ENCODE measurements at places on chromosomes 1 and 21. TPM values are rescaled to one million over a fixed set of nuclear protein-coding genes. Genes with fewer than 3 reads are reported as not detected.

The TACSTD2 gene
- polyA plus RNA-seq = 41.2 TPM

The RPE65 gene
- polyA plus RNA-seq = not detected

The SNX7 gene
- 8.4 TPM for polyA plus RNA-seq

DNA sequence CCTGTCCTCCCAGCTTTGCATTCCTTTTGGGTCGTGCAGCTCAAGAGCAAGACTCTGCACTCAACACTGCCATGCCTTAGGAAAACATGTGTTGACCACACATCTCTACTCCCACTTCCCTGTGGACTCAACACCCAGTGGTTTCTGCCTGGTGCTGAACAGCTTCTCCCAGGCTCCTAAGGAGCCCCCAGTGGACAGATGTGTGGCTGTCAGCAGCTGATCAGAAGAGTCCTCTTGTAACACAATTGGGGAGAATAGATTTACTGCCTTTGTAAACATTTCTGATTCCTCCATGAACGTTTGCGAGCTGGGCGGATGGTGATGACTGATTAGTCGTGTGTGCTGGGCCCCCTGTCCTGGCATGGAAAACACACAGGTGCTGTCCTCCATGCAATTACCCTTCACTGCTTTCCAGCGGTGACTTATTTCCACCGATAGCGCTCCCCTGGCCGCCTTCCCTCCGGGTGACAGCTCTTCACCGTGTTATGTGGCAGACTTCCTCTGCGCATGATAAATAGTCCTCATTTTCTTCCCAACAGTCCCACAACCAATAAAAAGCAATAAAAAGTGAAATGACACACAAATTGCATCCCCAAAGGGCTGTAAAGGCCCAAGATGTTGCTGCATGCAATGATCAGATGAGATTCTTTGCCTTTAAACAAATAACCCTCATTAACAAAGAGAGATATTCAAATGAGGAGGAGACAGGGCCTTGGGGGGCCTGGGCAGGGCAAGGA lies 249.4 kb upstream of the AJAP1 start:
- no peak overlapping the region for H3K4me3 ChIP-seq
- no peaks in the 10 kb centered on the region for H3K4me1 ChIP-seq
- no peak for DNase-seq

DNA sequence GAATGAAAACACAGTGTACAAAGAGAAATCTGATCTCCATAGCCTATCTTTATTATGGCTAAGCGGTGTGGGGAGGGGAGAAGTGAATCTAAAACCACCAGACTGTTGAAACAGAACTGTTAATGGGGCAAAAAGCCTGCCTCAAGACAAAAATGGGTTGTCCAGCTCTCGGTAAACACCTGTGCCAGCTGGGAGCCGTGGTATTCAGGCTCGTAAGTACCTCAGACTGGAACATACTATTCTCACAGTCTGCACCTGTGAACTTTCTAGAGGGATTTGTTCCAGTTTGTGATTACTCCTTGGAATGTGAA lies 42.7 kb upstream of the ATP1A1 start:
- H3K4me1 ChIP-seq = peaks cover 29% of the 10 kb centered on the region
- H3K27me3 ChIP-seq = no peaks in the 10 kb centered on the region
- DNase-seq = peak; percentile 45
- no peaks in the 10 kb centered on the region for H3K36me3 ChIP-seq

DNA sequence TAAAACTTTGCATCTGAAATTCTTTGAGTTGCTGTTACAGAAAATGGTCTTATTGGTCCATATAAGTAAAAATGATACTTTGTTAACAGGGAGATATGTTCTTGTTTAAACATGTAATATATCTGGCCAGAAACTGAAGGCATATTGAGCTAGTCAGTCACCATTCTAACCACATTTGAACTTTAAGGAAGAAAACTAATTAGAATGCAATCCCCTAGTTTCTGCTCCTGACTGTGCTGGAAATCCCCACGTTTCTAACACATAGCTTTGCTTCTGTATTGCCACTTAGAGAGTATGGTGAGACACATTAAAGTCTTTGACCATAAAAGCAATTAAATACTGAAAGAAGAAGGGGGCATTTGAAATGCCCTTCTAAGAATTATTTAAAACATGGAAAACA lies 32.1 kb upstream of the HIVEP3 start:
- DNase-seq = no peak
- no peaks in the 10 kb centered on the region for H3K27me3 ChIP-seq
- H3K36me3 ChIP-seq = no peaks in the 10 kb centered on the region
- no peak overlapping the region for H3K27ac ChIP-seq
- H3K4me3 ChIP-seq = no peak overlapping the region

- H3K36me3 ChIP-seq = no peaks in the 10 kb centered on the region
- H3K27me3 ChIP-seq = no peaks in the 10 kb centered on the region
- H3K27ac ChIP-seq = no peak overlapping the region
- no peak for DNase-seq
- H3K4me1 ChIP-seq = peaks cover 29% of the 10 kb centered on the region
- no peak overlapping the region for H3K4me3 ChIP-seq
Measured at GRCh38 chr21:15763359-15763758, 33.6 kb downstream of the USP25 start.

DNA sequence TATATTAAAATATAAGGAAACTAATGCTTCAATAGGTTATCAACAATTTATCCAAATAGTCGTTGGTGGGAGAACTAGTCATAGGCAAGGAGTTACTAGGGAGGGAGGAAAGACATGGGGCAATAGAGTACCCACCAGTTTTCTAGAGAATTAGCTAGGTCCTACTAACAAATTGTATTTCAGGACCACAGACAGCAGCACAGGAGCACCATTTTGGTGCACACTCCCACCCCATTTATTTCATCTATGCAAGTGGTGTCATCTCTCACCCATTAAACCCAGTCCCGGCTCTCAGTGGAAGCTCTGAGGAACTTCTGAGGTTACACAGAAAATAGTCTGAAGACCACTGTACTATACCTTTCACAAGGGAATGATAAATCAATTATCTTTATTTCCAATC lies 89.0 kb upstream of the BCAR3 start:
- H3K27ac ChIP-seq = no peak overlapping the region
- H3K4me3 ChIP-seq = no peak overlapping the region
- DNase-seq = no peak
- H3K36me3 ChIP-seq = no peaks in the 10 kb centered on the region
- H3K27me3 ChIP-seq = no peaks in the 10 kb centered on the region

DNA sequence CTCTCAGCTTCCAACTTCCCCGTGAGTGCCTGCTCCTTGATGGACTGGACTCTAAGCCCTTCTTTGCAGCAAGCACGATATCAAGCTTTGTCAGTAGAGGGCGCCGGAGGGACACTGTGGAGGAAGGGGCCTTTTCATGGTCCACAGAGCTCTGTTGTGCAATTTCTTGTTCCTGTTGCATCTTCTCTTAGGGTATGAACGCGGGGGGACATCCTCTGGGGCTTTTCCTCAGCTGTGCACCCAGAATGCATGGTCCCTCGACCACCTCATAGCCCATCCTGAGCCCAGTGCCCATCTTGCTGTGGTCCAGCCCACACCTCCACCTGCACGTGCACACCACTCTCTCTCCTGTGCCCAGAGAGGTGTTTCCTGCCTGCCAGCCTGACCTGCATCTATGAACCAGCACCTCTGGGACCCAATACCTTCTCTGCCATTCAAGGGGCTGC lies 556.8 kb downstream of the PTPRU start:
- H3K27ac ChIP-seq = no peak overlapping the region
- peak; percentile 82 for DNase-seq
- H3K4me1 ChIP-seq = no peaks in the 10 kb centered on the region
- H3K36me3 ChIP-seq = no peaks in the 10 kb centered on the region

DNA sequence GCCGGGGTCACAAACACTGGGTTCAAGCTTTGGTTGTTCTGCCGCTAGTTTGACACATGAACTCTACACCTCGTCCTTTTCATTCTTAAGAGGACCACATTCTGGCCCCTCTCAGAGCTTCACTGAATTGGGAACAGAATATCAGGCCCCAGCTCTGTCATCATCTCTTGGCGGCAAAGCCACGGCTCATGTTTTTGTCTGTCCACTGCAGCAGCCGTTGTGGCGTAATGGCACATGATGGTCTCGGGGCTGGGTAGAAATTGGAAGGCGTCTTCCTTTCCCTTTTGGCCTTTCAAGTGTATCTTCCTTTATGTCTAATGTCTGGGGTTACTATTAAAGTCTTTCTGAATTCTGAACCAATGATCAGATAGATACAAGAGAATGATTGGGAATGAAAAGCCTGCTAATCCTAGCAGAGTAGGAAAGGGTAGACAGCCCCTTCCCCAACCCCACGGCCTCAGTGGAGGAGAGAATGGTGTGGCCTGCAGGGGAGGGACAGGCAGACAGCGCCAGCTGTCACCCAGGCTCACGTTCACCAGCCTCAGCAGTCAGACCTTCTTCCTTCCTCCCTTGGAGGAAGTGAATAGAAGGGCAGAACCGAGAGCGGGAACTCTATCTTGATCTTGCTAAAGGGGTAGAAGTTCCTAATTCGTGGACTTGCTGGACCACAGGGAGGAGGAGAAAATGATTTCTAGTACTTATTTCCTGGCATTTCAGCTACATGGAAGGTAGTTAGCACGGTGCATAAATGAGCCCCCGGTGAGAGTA lies 498.1 kb downstream of the KIF26B start:
- no peaks in the 10 kb centered on the region for H3K36me3 ChIP-seq
- no peak overlapping the region for H3K27ac ChIP-seq
- H3K4me3 ChIP-seq = no peak overlapping the region
- DNase-seq = no peak
- H3K27me3 ChIP-seq = no peaks in the 10 kb centered on the region

- no peaks in the 10 kb centered on the region for H3K27me3 ChIP-seq
- H3K4me3 ChIP-seq = no peak overlapping the region
- H3K36me3 ChIP-seq = no peaks in the 10 kb centered on the region
- DNase-seq = no peak
- no peak overlapping the region for H3K27ac ChIP-seq
Measured at GRCh38 chr1:55222152-55222551, 7.0 kb upstream of the USP24 start.

DNA sequence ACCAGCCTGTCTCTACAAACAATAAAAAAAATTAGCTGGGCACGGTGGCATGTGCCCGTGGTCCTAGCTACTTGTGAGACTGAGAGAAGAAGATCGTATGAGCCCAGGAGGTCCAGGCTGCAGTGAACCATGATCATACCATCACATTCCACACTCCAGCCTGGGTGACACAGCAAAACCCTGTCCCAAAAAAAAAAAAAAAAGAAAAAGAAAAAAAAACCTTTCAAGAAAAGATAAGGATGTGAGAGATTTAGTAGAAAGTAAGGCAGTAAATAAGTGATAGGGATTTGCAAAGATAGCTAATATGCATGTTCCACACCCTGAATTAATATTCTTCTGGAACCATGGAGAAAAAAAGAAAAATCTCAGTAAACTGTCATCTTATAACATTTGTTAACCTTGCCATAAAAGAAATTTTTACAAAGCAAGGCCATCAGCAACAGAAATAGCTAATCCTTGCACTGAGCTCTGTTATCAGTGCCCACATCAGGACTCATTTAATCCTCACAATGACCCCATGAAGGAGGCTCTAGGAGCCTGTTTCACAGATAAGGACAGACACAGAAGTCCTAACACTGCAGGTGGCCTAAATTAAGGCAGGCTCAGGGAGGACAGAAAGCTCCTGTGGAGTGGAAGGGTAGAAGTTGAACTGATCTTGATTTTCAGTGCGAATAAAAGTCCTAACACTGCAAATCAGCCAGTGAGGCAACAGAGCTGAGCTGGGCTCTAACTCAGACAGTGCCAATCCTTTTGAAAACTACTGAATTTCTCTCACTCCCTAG lies 7.6 kb downstream of the GNB1 start:
- DNase-seq = no peak
- H3K4me3 ChIP-seq = no peak overlapping the region
- H3K27ac ChIP-seq = no peak overlapping the region
- no peaks in the 10 kb centered on the region for H3K36me3 ChIP-seq
- H3K27me3 ChIP-seq = no peaks in the 10 kb centered on the region
- peaks cover 16% of the 10 kb centered on the region for H3K4me1 ChIP-seq

DNA sequence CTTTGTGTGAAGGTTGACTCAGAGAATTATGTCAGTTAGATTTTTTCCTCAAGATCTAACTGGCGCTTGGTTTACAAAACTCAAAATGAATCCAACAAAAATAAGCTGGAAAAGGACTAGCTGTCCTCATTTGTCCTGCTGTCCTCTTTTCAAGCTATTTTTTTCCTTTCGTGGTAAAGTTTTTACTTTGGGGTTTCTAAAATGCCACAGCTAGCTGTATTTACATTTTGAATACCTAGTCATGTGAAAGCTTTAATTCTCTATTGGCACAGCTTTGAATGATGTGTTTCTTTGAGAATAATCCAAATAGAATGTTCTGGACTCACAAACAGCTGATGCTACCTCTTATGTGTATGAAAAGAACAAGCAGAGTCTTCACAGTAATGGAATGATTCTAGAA lies 673.6 kb upstream of the NR5A2 start:
- H3K4me3 ChIP-seq = no peak overlapping the region
- no peaks in the 10 kb centered on the region for H3K27me3 ChIP-seq
- H3K4me1 ChIP-seq = no peaks in the 10 kb centered on the region
- H3K36me3 ChIP-seq = no peaks in the 10 kb centered on the region

DNA sequence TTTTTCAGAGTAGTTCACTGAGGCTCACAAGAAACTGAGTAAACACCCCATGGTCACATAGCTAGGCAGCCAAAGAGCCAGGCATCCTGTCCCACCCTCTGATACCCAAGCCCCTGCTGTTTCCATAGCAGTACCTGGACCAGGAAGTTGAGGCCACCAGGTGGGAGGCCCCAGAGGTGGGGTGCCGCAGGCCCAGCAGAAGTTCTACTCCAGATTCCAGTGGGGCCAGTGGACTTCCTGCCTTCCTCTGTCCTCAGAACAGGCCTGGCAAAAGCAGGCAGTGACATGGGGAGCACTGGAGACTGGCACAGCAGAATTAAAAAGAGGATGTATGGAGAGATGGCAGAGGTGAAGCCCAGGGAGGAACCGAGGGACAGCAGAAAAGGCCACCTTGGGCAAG lies 19.0 kb downstream of the FOXO6 start:
- H3K4me3 ChIP-seq = no peak overlapping the region
- H3K27ac ChIP-seq = no peak overlapping the region
- no peak for DNase-seq
- H3K36me3 ChIP-seq = no peaks in the 10 kb centered on the region
- H3K4me1 ChIP-seq = peaks cover 6% of the 10 kb centered on the region

DNA sequence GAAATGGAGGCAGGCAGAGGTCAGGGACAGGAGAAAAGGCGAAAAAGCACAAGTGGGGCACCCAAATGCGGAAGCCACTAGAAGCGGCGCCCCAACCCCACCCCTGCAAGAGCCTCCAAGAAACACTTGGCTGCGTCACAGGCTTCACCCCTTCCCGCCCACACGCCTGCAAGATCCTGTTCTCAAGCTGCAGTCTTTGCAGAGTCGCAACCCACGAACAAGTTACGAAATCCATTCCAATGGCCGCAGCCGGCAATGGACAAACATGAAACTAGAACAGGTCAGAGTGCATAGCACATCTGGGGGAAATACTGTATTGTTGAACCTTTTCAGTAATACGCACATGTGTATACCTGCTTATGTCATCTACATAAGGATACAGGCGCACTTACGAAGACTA lies 103.6 kb downstream of the PSMG1 start:
- no peak overlapping the region for H3K27ac ChIP-seq
- H3K27me3 ChIP-seq = peaks cover 5% of the 10 kb centered on the region
- no peaks in the 10 kb centered on the region for H3K4me1 ChIP-seq
- no peak overlapping the region for H3K4me3 ChIP-seq
- DNase-seq = peak; percentile 78

- H3K4me1 ChIP-seq = no peaks in the 10 kb centered on the region
- H3K4me3 ChIP-seq = no peak overlapping the region
- H3K36me3 ChIP-seq = no peaks in the 10 kb centered on the region
- DNase-seq = no peak
Measured at GRCh38 chr1:32888134-32888533, 1.8 kb downstream of the HPCA start.
